ENCODE measurements at places on chromosomes 6 and 20.

GRCh38 chr6:71502956-71503355 is 214.3 kb downstream of the OGFRL1 start:
- no peak for DNase-seq

GRCh38 chr20:46803123-46804020 is 91.3 kb upstream of the EYA2 start:
- DNase-seq = no peak

DNA sequence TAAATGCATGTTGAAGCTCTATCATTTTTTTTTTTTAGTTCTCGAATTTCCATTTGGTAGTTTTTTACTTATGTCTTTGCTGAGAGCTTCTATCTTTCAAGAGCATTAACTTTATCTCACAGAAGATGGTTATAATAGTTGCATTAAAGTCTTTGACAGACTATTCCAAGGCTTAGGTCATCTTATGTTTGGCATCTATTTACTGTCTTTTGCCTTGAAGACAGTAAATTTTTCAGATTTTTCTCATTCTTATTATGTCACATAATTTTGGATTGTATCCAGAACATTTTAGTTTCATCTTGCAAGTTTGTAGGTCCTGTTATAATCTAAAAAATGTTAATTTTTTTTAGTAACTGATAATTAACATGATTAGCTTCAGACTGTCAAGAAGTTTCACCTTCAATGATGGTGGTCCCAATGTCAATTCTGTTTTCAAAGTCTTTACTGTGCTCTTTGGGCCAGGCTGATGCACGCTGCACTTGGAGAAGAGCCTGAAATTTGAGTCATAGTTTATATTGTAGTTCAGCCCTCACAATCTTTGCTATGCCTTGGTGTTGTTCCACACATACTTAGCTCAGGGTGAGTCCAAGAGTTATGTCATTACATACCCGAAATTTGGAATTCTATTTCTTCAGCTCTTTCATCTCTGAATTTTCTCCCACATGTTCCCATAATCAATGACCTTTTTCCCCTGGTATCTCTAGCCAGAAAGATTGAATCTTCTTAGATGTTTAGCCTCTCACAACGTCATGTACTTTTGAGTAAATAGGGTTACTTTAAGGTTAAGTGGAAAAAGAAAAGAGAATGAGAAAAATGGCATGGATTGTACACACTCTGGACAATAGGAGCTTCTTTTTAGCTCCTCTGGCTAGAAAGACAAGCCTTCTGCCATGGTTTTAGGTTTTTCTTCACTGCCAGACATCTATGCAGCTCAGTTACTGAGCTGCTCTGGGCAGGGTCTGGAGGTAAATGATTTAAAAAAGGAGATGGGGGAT is 110.3 kb upstream of the BTBD3 start:
- DNase-seq = no peak

DNA sequence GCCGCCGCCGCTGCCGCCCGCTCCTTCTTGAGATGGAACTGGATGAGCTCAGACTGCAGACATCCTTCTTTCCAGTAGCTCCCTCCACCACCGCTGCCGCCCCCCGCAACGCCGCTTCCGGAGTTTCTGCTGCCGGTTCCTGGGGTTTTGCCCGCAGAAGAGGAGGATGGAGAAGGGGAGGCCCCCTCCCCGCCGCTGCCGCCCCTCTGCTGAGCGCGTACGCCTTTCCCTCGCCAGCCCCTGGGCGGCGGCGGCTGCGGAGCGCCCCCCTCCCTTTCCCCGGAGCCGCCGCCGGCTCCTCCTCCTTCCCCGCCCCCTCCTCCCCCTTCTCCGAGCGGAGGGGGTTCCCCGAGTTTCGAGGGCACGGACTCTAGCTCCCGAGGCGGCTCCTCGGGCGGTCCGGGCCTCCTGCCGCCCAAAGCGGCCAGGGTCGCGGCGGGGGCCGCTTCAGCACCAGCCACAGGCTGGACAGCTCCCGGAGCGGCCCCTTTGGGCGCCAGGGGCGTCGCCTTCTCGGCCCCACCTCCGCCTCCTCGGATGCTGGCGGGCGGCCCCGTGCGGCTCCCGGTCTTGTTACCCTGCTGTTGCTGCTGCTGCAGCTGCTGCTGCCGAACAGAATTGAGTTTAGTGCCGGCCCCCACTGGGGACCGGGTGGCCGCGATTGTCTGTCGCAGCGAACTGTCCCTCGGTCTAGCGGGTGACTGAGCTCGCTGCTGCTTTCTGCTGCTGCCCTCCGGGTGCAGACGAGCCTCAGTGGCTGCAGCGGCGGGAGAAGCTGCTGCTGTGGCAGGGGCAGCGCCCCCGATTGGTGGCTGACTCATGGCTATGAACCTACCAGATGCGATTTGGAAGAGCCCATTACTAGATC is 3.1 kb downstream of the MTCL3 start:
- no peak for DNase-seq

GRCh38 chr6:36834576-36835341 is 4.5 kb downstream of the CPNE5 start:
- DNase-seq = no peak

GRCh38 chr20:18431206-18431605 is 35.6 kb downstream of the DZANK1 start:
- DNase-seq = no peak

DNA sequence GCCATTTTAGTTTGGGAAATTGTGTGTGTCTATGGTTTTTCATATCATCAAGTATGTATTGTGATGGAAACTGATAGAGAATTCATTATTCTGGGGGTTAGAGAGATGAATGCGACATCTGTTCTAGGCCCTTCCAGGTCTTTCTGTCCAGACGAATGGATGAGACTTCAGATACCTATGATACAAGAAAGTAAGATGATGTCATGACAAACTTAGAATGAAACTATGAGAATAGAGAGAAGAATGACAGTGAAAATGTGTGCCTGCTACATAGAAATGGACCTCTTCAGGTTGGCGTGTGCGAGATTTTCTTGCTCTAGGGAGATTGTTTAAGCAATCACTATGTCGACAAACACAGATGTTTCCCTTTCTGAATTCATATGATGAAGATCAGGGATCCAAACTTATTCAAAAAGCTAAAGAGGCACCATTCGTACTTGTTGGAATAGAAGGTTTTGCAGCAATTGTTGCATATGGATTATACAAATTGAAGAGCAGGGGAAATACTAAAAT is 76.1 kb downstream of the SCAND1 start:
- DNase-seq = no peak

DNA sequence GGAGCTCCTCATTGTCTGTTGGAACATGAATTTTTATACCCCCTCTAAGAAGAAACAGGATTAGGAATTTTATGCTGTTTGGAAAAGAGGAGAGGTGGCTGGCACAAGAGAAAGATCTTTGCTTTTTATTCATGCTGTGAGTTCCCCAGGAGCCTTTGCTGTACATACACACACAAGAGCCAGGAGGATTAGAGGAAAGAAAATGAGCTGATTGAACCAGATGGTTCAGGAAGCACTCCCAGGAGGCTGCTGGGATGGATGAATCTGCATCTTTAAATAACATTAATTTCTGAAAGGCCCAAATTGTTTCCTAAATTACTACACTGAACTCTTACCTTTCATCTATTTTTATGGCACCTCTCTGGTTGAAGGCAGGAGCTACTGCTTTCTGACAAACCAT is 20.1 kb upstream of the TCP11 start:
- DNase-seq = no peak

DNA sequence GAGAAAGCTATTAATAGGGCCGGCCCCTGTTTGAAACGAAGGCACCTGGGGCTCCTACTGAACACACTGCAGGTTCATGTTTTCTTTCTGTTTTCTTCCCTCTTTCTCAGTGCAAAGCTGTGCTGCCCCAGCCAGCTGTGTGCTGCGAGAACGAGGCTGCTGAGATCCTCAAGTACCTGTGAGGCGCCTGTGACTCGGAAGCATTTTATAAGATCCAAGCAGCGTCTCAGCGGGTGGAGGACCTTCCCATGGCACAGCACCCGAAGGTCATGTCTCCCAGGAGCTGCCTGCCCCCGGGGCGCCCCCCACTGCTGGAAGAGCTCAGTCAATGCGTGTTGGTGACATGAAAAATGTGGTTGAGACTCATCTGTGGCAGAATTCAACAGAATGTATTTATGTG is 66.3 kb downstream of the SMOC2 start:
- no peak for DNase-seq

DNA sequence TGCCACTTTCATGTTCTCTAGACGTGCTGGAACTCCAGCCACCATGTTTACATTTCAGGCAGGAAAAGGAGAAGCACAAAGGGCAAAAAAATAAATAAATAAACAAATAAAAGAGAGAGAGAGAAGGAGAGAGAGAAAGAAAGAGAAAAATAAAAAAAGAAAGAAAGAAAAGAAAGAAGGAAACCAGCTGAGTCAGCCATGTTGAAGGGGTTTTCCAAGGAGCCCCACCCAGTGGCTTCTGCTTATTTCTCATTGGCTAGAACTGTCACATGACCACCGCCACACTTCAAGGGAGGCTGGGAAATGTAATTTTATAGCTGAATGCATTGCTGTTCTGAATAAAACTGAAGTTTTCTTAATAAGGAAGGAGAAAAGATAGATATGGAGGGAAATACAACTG is 71.1 kb downstream of the BFSP1 start:
- no peak for DNase-seq

GRCh38 chr6:144390886-144391285 is 105.8 kb downstream of the UTRN start:
- no peak for DNase-seq

DNA sequence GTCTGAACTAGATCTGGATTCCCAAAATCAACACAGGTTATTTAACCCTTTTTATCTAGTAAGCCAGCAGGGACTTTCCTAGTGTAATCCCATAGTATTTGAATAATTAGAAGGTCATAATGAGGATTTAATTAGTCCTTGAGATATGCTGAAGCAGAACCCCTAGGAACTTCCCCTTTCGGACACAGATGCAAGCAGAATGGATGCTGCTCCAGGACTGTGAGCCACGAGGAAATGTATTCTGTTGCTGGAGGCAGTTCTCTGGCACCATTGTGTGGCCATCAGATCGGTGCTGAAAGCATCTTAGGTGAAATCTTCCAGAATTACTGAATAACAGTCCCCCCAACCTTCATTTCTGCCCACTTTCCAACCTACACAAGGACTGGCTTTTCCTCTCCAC is 206.9 kb downstream of the TMEM242 start:
- no peak for DNase-seq

DNA sequence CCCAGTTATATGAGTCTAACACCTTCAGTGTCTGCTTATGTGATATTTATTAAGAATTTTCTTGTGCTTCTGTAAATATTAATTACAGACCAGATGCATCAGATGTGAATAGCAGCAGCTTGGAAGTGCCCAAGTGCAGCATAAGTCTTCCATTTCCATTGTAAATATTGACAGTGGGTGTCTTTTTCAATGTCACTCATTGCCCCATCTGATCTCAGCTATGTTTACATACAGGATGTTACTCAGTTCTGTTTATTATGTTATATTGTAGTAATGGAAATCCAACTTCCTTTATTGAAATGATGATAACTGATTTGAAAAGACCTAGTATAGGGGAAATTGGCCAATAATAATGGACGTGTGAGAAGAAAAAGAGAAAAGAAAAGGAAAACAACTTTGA is 296.7 kb downstream of the SAMD5 start:
- DNase-seq = no peak

Data from stimulated activated CD8-positive, alpha-beta memory T cell treated with anti-CD3 and anti-CD28 coated beads, Interleukin-7, amount 100 ng/mL, for 24 hours (primary cell).